ENCODE measurements at places on chromosomes 2 and 18.

DNA sequence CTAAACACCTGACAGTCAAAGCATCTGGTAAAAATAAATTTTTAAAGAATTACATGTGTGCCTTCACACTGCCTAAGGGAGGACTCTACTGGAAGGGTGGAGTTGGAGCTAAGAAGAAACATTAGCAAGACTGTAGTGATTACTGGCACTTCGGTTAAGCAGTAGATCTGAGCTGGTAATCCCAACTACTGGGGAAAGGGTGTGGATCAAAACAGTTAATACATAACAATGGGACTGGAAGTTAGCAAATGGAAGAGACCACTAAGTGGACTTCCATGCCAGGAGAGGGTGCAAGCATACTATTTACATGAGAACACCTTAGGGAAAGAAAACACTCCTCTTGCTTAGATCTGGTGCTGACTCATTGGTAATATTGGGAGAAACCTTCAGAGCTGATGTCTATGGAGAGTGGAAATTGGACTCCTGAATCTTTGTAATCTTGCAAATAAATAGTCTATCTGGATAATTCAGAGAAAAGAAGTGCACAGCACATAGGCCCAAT lies 519.6 kb upstream of the LINC00305 start:
- DNase-seq, result no peak

DNA sequence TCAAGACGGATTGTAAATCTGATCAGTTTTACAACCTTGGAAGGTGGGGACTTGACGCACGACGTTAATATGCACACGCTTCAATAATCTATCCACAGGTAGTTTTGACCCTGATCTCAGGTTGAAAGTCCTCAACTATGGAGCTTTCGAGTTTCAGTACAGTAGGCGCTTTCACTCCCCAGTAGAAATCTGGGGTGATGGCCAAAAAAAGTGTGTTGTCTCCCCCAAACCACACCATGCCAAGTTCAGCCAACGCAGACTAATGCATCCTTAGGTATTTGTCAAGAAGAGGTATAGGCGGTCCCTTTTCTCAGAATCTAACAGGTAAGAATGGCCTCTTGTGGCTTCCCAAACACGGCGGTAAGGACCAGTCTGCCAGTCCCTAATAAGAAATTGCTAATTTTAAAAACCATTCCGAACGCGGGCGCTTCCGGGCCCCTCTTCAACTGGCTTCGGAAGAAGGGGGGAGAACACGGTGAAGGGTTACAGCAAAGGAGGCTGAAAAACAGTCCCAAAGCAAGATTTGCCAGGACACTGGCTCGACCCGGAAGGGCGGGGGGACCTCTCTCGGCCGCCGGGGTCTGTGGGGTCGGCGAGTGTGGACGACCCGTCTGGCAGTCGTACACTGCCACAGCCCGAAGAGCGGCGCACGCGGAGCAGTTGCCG lies 659 bp downstream of the FAM210A start:
- DNase-seq, result no peak

DNA sequence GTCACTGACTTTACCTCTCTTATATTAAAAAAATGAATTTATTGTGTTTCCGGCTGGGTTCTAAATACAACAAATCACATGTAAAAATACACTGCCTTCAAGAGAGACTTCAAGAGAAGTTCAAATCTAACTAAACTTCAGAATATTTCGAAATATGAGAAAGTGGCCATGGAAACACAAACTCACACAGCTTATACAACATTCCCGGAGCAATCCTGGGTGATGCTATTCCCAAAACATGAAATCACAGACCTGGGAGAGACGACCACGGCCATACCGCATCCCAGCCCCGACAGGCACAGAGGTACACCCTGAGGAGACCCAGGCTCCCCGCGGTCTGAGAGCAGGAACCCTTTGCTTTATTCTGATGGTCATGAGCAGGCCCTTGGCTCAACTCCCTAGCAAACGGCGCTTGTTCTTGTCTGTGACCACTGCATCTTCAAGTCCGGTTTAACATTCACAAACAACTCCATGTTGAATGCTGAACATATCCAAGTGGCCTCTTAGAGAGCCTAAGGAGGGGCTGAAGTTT lies 185.4 kb upstream of the REV1 start:
- DNase-seq, result no peak

- DNase-seq, result no peak
Measured at GRCh38 chr2:30382995-30383394, 64.1 kb upstream of the LCLAT1 start.

- DNase-seq, result no peak
Measured at GRCh38 chr2:57959390-57959789, 87.2 kb upstream of the VRK2 start.

DNA sequence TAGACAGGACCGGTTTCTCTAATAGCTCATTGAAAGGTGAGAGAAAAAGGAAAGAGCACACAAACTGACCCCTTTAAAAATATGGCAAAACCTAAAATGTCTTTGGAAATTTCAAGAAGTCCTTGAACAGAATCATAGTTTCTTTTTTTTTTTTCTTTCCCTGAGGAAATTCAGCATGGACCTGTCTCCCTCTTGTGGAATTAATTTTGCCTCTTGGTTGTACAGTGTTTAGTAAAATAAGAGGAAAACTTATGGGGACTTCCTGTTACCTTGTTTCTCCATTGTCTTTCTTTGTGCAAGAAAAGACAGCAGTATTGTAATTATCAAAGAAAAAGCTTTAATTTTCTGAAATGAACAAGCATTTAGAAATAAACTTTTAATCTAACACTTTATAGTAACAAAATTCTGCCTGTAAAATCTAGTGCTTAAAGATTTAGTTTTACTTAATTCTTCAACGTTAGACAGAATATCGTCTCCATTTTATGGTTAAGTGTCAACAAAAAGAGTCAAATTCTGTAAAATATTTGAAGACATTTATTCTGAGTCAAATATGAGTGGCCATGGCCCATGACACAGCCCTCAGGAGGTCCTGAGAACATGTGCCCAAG lies 176.3 kb upstream of the NABP1 start:
- DNase-seq, result peak; percentile 28

DNA sequence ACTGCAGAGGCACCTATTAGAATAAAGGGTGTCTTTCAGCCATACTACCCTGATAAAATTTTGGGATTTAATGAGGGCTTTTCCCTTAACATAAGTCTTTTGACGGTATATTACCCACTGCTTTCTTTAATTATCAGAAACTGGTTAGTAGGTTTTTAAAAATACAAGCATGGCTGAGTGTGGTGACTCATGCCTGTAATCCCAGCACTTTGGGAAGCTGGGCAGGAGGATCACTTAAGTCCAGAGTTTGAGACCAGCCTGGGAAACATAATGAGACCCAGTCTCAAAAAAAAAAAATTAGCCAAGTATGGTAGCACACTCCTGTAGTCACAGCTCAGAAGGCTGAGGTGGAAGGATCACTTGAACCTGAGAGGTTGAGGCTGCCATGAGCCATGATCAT lies 16.1 kb downstream of the CPSF3 start:
- no peak for DNase-seq

DNA sequence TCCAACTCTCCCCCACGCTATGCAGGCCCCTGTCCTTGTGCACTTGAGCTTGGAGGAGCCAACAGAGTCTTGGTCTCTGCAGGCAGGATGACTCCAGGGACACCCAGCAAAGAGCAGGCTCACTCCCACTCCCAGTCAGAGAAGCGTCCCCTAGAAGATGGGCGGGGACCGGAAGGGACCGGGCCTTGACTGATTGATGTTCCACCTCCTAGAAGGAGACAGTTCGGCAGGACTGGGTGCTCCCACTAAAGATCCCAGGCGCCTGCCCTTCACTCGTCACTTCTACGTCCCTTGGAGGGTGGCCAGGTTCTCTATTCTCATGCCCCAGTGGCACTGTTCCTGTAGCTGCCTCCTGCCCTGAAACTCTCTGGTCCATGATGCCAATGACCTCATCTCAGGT lies 3.2 kb upstream of the SP100 start:
- no peak for DNase-seq

DNA sequence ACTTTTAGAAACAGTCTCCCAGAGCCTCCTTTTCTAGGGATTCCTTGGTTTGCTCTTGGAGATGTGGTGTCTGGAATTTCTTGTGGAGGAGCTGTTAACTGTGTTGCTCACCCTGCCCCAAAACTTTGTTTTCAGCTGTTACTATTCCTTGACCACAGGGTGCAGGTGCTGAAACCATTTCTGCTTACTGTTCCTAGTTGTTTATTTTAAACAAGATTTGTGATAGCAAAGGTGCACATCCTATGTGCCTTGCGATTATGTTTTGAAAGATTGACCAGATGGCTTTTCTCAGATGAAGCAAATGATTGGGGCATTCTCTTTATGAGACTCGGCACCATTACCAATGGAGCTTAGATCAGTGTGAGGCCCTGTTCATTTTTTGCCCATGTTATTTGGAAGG lies 111.2 kb downstream of the RAB3GAP1 start:
- DNase-seq, result no peak

DNA sequence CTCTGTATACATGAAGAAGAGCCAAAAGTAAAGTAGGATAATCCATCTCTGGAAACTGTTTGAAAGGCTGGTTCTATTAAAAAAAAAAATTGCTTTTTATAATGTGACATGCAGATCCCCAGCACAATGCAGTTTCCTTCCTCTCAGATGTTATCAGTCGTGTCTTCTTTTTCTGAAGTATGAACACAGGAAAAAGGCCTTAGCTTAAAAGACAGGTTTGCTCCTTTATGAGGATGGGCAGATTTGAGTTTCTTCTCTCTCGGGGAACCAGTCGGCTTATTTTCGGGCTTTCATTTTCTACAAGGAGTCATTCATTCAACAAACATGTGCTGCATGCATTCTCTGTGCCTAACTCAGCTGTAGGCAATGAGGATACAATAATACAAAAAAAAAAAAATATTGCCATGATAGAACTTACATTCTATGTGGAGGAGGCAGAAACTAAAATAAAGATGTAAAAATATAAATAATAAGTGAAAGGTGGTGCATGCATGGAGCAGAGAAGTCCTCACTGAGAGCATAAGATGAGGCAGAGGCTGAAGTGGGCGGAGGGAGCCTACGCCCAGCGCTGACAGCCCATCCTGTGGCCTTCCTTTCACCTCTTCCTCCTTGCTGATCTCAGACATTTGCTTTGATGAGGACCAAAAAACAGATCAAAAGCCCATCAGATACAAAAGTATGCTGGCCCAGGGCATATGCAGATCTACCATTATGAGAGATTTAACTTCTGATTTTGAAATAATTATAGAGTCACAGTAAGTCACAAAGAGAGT lies at the start of gene CD226:
TSS of gene CD226 (minus strand) at position 513 of the 773 bp plus-strand sequence. CDS start at position 46, 467 bp downstream.
- no peak for DNase-seq

GRCh38 chr2:96665083-96665569 lies 22.6 kb downstream of the FER1L5 start:
- DNase-seq, result peak; percentile 98

- no peak for DNase-seq
Measured at GRCh38 chr2:227241005-227241404, 76.6 kb downstream of the COL4A3 start.

GRCh38 chr18:76580288-76580962 lies 85.4 kb upstream of the ZNF516 start:
- DNase-seq, result no peak

DNA sequence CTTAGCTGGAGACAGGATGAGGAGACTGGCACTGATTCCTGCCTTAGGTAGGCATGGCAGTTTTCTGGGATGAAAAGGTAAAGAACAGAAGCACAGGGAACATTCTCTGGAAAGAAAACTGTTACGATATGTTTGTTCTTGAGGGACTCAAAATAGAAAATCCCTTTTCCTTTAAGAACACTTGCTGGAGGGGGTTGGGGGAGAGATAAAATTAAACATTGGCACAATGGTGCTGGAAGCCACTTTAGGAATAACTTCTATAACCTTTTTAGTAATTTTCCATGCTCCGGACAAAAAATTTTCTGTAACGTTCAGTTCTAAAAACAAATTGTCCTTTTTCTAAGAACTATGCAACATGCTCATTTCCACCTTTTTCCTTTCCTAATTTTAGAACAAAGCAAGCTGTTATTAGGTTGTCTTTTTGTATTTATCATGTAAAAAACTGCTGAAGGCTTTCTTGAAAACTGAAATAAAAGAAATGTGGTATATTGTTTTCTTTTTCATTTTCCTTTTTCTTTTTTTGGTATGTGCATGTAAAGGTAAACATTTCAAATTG lies 343.8 kb downstream of the EPHA4 start:
- no peak for DNase-seq

DNA sequence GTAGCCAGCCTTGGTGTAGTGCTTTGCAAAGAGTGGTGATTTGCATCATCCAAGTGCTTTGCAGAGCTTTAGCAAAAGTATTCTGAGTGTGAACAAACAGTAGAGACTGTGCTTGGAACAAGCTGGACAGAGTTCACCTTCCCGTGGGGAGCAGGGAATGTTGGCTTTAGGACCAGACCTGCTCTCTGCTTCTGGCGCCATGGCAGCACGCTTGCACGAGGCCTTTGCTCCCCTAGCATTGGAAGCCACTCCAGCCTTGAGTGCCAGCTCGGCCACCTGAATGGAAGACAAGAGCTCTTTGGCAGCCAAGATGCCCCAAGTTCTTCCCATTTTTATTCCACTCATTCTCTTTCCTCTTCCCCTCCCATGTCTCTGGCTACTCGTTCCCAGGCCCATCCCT lies 250.8 kb upstream of the OSR1 start:
- no peak for DNase-seq

DNA sequence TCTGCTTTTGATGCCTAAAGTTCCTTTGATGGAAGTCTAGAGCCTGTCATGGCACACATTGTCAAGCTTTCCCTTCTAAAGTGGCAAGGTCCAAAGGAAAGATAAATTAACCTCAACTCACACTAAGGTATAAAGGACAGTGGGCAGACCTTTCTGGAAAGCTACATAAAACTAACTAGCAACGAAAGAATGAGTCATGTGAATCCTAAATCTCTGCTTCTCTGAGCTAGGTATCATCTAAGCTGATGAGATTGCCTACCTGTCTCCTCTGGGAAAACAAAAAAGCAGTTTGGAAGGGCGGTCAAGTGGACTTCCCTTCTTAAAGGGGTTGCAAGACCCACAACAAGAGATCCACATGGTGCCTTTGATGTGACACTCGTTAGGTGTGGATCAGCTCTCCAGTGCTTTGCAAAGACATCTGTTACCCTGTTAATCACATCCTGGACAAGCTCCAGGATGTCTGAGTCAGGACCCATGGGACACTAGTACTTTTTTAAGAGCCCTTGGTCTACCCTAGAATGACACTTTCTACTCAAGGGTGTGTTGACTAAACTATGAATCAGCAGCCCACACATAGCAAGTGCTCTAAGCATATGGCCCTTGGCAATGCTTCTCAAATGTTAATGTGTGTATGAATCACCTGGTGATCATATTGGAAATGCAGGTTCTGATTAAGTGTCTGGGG lies 173.5 kb downstream of the ALK start:
- peak; percentile 94 for DNase-seq

DNA sequence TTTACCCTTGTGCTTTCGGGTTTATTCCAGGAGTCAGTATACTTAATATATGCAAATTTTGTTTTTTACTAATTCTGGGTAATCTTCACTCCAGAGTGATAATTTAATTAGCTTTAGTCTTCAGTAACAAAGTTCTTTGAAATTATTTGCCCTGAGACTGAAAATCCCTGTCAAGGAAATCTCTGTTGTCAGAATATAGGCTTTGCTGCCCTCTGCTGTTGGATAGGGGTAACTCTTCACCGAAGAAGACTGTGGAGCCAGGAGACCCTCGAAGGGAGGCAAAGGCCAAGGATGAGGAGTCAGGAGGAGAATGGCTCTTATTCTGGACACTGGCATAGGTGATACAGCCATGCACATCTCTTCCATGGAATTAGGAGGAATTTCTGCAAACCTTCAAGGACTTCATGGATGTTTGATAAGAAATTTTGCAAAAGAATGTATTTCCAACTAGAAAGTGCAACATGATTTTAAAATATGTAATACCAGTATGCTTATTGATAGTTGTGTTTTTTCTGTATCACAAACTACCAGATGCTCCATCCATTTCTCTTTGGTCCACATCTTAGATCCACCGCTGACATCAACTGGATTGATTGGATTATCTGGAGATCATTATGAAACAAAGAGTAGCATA lies 182.3 kb downstream of the RDH14 start:
- DNase-seq, result peak; percentile 37

- no peak for DNase-seq
Measured at GRCh38 chr2:48545244-48545643, 15.3 kb downstream of the STON1 start.

Measured in HFFc6 (cell line).